Stimulated activated CD4-positive, alpha-beta T cell treated with anti-CD3 and anti-CD28 coated beads, TNF-alpha, amount 100 ng/mL, for 4 hours (primary cell): ENCODE measurements at places on chromosomes 1 and 21.

GRCh38 chr1:182133181-182133580 is 71.7 kb upstream of the ZNF648 start:
- no peak for DNase-seq

- no peak for DNase-seq
These were observed 27.2 kb downstream of the EXOC8 start for GRCh38 chr1:231310391-231310934.

DNA sequence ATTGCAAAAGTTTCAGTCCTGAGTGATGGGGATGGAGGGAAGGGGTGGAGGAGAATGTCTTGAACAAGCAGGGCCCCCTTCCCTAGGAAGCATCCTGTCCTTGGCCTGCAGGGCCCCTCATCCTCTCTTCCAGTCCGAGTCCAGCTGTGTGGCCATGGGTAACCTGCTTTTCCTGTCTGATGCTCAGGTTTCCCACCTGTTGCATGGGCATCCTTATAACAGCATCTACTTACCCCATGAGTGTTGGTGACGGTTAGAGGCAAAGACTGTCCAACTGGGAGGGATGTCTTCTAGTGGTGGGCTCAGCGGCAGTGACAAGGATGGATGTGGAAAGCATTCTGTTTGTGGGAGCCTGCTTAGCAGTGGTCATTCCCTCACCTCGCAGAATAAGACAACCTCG is 1.9 kb downstream of the UBL4B start:
- no peak for DNase-seq

GRCh38 chr1:202689493-202690342 is 20.5 kb downstream of the SYT2 start:
- no peak for DNase-seq

DNA sequence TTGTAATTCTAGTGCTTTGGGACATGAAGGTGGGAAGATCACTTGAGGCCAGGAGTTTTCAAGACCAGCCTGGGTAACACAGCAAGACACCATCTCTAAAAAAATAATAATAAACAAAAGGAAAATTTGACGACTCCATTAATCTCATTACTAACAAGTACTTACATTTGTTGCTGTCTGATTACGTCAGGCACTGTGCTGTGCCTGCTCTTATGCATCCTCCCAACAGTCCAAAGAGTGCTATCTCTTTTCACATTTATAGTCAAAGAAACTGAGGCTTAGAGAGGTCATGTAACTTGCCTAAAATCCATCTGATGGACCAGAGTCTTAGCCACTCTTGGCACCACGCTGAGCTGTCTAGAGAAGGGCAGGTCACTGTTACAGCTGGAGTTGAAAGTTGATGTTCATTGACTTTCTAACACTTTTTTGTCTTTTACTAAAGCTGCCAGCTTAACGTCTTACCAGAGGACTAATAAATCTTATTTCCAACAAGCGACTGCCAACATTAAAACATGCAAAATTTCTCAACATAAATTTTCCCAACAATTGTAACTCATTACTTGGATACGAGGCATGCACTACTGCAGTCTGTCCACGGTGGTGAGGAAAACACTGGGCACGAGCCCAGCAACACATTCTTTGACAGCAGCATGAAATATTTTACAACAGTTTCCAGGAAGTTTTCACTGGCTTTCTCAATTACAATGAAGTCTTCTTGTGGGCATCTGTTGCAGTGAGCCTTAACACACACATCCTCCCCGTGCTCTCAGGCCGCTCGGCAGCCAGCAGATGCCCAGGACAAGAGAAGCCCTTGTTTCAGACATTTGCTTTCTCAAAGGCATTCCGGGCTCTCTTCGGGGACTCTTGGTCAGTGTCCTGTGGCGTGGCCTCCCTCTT is 262.9 kb upstream of the PROX1 start:
- no peak for DNase-seq

- no peak for DNase-seq
These were observed 318.1 kb downstream of the KCNH1 start for GRCh38 chr1:210815641-210816550.

DNA sequence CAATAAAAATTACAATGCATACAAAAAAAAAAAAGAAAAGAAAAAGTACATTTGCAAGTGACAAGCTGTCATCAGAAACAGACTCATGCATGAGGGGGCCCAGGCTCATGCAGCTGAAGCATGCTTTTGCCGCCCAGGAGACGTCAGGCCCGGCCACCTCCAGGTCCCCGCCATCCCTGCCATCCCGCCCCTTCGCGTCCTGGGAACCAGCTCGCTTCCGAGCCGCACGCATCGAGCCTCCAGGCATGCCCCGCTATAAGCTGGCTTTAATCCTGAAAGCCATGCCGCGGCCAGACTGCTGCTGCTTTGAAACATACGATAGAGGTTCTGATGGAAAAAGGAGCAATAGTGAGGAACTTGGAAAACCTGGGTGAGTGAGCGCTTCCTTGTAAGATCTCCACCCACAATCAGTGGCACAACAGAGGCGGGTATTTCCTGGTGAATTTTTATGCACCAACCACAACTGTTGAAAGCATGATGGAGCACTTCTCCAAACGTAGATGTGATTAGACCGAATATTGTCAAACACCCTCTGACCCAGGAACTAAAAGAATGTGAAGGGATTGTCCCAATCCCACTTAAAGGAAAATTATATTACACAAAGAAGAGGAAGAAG is 113.7 kb downstream of the FAF1 start:
- no peak for DNase-seq

DNA sequence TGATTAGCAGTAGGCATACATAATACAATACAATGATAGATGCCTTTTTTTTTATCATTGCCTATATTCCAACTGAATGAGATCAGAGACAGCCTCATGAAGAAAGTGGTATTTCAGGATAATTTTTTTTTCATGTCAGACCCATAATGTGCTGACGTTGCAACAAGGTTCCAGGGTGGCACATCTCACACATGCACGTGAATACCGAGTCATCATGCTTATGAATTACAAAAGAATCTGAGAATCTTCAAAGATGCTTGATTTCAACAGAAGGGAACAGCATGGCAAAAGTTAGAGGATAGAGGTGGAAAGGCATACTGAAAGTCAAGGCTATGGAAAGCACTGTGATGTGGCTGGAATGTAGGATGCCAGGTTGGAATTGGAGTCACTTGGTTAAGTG is 5.0 kb upstream of the RNF11 start:
- no peak for DNase-seq
